Upper lobe of right lung (tissue), 1 donor: ENCODE measurements at places on chromosomes 16 and 17. TPM values are rescaled to one million over a fixed set of nuclear protein-coding genes. Genes with fewer than 3 reads are reported as not detected.

Gene USH1G
- total RNA-seq: not detected

Gene HEATR9
- 0.17 TPM for total RNA-seq

GRCh38 chr16:82848013-82848412 is 221.2 kb downstream of the CDH13 start:
- DNase-seq: no peak

DNA sequence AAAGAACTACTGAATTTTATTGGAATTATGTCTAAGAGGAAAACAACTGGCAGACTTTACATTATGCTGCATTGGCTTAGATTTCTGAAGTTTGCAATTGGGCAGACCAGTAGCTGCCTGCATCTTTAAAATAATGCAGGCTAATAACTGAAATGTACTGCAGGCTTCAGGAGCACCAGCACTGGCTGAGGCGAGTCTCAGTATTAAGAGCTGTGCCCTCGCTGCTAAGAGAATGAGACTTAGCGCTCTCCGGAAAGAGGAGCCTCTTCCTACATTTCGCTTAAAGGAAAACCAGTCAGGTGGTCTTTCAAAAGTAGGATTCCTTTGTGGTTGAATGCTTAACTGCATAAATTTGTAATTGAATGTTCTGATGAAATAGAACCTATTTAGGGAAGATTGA is 885 bp downstream of the CNTNAP4 start:
- DNase-seq: no peak

- DNase-seq: no peak
These were observed 1.0 kb downstream of the MSI2 start for GRCh38 chr17:57257195-57257894.

DNA sequence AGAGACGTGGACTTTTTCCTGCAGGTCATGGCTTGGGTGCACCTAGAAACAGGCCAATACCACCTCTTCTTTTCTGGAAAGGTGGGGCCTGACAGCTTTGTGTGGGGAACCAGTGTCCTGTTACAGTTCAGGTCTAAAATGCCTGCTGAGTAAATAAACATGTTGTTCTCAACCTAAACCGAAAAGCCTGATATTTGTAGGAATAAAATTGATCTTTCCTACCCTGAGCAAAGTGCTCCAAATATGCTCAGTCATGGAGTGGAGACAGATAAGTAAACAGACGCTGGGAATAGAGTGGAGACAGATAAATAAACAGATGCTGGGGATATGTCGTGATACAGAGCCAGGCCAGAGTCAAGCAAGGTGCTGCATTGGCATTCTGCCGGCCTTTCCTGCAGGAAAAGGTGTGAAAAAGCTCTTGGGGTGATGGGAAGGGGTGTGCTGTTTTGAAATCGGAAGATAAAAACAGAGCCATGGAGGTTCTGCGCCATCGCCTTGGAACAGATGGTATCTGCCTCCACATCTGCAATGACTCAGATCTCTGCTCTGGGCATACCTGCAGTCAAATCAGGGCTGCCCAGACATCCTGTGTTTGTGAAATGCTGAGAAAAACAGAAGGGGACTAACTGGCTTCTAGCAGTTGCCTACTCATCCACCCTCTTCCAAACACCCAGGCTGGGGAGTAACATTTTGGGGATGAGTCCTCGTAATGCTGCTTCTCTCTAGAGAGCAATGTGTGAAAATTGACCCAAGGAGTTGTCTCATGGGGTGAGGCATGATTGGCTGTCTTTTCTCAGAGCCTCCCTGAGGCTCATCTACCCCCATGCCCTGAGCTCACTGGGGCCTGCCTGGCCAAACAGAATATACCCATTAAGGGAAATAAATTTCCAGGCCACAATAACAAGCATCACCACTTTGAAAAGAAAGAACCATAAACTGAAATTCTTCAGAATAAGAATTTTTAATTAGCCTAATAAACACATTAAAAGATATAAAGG is 16.8 kb upstream of the TRPV2 start:
- DNase-seq: no peak
